ENCODE measurements at places on chromosomes 1 and 21. TPM values are rescaled to one million over a fixed set of nuclear protein-coding genes. Genes with fewer than 3 reads are reported as not detected.

OR14K1 gene
- not detected for total RNA-seq

SERPINC1 gene
- not detected for total RNA-seq

NCAM2 gene
- total RNA-seq: 10.0 TPM

EEIG2 gene
- total RNA-seq: 51.6 TPM

CCDC185 gene
- total RNA-seq: not detected

SLC5A9 gene
- not detected for total RNA-seq

RAP1GAP gene
- total RNA-seq: 4.8 TPM

GBP6 gene
- total RNA-seq: not detected

ATP1A1 gene
- 1,148 TPM for total RNA-seq

SYT2 gene
- total RNA-seq: not detected

NLRP3 gene
- 0.34 TPM for total RNA-seq

Measured in melanocyte of skin (primary cell).